ENCODE measurements at places on chromosomes 3 and 15.

DNA sequence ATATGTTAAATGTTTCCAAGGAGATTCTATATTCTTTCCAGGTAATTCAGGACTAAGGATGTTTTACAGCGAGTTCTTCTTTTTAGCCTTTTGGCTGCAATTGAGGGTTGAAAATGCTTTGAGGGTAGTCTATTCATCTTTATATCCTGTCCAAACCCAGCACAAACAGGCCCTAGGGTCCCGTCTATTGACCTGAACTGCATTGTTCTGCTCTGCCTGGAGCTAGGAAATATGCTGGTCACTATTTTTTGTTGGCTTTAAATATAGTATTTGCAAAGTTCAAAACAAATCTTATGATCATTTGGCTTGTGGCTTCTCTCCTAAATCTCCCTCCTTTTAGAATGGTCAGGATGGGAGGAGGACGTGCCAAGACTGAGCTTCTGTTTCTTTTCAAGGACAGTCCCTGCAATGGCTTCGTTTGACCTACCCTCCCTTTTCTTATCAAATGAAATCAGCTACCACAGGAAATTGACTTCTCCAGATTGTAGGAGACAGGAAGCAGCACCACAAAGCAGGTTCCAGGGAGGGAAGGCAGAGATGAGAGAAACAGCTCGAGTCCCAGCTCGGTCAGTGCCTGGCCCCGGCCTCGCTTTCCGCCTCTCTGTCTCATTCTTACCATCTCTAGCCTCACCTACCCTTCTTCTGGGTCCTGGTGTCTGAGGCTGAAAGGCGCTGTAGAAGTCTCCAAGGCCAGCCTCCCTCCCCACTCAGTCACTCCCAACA lies 27.6 kb upstream of the NRROS start:
- no peak for DNase-seq

- no peak for DNase-seq
These were observed 27.2 kb upstream of the TMEM158 start for GRCh38 chr3:45253316-45253715.

DNA sequence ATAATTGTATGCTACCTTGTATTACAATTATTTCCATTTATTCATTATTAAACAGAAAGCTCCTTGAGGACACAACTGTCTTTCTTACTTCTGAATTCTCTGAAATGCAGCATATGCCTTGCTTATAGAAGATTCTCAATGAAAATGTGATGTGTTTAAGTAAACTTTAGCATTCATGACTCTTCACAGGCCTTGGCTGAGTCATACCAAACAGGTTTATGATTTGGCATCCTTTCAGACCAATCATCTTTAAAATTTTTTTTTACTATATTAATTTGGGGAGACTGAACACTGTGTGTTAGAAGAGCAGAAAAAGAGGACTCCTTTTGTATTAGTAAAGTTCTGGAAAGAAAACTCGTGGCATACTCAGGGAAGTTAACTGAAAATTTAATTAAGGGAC lies 6.4 kb upstream of the GALK2 start:
- peak; percentile 23 for DNase-seq

DNA sequence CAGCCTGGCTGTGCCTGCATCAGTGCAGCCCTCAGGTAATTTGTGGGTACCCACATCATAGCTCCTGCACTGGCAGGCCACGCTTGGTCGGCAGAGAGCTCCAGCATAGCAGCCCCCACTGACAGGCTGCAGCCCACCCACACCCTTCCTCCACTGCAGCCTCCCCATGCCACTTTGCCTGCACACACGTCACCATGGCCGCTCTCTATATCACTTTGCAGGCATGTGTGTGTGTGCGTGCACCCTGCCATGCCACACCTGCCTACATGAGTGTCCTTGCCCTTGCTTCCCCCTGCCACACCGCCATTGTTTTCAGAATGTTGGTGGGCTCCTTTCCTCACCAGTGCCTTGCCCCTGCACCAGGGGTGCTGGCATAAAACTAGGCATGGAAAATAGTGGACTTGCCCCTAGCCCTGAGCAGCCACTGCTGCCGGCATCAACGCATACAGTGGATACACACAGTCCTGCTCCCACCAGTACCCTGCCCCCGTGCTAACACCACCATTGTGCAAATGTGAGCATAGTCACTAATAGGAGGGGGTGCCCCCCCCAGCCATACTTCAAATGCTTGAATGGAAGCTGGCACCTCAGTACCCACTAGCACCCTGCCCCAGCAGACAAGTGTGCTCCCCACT lies 278.7 kb upstream of the MANF start:
- DNase-seq: no peak

- no peak for DNase-seq
These were observed 1.4 kb upstream of the RAB5A start for GRCh38 chr3:19945534-19945933.

GRCh38 chr3:113231827-113232253 lies 20.5 kb downstream of the BOC start:
- peak; percentile 89 for DNase-seq

- DNase-seq: peak; percentile 97
These were observed 51.8 kb downstream of the MITF start for GRCh38 chr3:69791106-69791505.

DNA sequence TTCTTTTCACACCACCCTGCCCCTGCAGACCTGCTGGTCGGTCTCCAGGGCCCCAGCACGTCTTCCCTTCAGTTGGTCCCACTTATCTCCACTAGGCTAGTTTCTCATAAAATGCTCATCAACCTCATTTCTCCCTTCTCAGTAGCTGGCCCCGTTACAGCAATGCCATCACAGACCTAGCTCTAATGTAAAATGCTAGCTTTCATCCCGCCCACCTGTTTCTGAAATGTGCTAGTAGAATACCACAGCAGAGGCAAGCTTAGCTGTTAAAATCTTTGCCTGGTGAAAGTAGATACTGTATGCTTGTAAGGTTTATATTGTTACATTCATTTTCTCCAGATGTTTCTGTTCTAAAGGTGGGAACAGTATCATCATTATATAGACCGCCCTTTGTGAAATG lies 13.1 kb downstream of the MKRN2OS start:
- no peak for DNase-seq

- no peak for DNase-seq
These were observed 19.1 kb upstream of the APEH start for GRCh38 chr3:49654955-49655556.

GRCh38 chr3:187685948-187686347 lies 15.8 kb upstream of the SST start:
- no peak for DNase-seq

- peak; percentile 56 for DNase-seq
These were observed 118.6 kb downstream of the ANO10 start for GRCh38 chr3:43503067-43503728.

DNA sequence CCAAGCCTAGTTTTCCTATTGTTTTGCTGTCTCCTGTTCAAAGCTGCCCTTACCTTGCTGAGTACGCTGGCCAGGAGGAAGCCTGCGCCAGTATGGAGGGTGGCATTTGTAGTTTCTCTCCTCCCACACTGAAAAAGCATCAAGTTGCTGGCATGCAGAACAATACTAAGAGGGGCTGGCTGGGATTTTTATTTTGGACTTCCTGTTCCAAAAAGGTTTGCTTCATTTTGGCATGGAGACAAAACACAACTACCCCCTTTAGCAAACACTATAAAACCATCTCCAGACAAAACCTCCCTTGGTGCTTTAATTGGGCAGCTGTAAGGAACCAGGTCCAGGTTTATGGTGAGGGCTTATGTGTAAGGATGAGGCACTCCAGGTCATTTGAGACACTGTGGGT lies 457.6 kb downstream of the PDCD6IP start:
- no peak for DNase-seq

DNA sequence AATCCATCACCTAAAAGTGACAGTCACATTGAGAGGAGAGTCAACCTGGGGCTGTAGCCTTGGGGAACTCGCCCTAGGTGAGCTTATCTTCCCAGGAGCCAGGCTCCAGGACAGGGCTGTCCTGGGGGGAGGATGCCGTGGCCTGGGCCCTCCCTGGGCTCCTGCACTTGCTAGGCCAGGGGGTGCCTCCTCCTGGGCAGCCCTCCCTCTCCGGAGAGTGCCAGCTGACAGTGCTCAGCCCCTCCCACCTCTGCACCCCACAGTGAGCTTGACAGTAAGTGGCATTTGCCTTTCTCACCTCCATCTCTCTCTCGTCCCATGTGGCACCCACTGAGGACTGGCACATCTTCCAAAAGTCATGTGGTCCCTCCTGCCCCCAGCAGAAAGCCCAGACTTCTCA lies 19.1 kb downstream of the UROC1 start:
- DNase-seq: no peak
